ENCODE measurements at places on chromosomes 4 and X.

DNA sequence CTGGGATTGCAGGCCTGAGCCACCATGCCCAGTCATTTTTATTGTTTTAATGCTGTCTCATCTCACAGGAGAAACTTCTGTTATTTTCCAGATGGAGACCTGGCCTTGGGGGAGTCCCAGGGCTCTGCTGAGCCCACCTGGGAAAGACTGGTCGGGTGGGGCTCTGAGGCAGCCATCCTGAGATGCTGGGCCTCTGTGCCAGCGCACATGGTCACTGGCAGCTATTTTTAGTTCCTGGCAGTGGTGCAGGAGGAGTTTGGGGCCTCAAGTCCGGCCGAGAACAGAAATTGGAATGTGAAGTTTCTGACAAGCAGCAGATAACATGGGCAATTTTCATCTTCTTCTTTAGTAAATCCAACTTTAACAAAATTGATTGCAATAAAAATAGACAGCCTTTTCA is 44.5 kb downstream of the SORCS2 start:
- no peak for DNase-seq

GRCh38 chr4:143736861-143737260 is 36.4 kb upstream of the FREM3 start:
- no peak for DNase-seq

DNA sequence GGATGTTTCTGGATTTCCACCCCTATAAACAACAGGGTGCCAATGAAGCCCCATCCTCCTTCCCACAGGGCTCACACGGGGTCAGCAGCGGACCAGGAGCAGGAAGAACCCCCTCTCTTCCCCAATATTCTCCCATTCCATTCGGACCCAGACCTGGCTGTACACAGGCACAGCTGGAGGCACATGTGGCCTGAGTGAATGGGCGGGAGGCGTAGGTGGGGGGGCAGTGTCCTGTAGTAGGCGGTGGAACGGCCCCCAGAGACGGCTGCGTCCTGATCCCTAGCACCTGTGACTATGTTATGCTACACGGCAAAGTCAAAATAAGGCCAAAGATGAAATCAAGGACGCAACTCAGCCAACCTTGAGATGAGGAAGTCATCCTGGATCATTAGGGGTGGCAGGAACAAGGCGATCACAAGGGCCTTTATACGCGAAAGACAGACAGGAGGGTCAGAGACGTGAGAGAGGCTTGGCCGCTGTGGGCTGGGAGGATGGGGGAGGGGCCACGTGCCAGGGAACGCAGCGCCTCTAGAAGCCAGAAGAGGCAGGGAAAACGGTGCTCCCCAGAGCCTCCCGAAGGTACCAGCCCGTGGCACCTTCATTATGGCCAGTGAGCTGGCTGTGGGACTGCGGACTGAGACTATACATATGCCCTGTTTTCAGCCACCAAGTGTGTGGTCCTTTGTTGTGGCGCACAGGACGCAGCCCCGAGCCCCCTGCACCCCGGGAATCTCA is 75.6 kb downstream of the WFS1 start:
- no peak for DNase-seq

DNA sequence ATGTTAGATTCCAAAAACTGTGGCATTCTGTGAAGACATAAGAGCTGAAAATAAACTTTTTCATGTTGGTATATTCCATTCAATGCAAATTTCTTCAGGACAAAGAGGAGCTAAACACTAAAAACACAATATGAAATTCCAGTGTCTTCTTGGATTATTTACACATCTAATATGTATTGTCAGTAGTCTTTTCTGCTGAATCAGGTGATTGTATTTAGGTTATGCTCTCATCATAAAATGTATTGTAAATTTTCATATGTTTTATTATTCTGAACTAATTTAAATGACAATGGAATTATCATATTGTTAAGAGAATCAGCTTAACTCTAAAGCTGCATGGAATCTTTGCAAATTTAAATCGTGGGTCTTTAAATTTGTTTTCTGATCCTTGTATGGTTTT is 526.7 kb downstream of the PDHA2 start:
- no peak for DNase-seq

- DNase-seq: no peak
These were observed 34.0 kb downstream of the LHFPL1 start for GRCh38 chrX:112645774-112646173.

- DNase-seq: no peak
These were observed 660.5 kb upstream of the SPANXN1 start for GRCh38 chrX:144586756-144587155.

- DNase-seq: no peak
These were observed 81.2 kb downstream of the SHROOM3 start for GRCh38 chr4:76515975-76516843.

- DNase-seq: no peak
These were observed 129.4 kb downstream of the CNKSR2 start for GRCh38 chrX:21503593-21503992.

- no peak for DNase-seq
These were observed 218.6 kb downstream of the PRDM5 start for GRCh38 chr4:120703908-120704307.

- no peak for DNase-seq
These were observed 226.7 kb downstream of the SNCA start for GRCh38 chr4:89610236-89610635.

- no peak for DNase-seq
These were observed 862 bp upstream of the CENPU start for GRCh38 chr4:184734758-184735157.

GRCh38 chr4:11603591-11604194 is 175.0 kb upstream of the HS3ST1 start:
- DNase-seq: no peak

DNA sequence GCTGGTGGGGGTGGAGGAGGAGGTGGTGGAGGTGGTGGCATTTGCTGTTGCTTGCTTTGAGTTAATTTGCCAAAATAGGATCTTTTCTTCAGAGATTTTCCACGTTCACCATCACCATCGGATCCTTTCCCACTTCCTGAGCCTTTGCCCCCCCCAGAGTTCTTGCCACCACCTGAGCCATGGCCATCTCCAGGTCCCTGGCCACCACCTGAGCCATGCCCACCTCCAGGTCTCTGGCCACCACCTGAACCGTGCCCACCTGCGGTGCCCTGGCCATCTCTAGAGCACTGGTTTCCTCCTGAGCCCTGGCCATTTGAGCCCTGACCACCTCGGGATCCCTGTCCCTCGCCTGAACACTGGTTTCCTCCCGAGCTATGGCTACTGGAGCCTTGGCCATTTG is 1.9 kb downstream of the IRS4 start:
- DNase-seq: no peak

DNA sequence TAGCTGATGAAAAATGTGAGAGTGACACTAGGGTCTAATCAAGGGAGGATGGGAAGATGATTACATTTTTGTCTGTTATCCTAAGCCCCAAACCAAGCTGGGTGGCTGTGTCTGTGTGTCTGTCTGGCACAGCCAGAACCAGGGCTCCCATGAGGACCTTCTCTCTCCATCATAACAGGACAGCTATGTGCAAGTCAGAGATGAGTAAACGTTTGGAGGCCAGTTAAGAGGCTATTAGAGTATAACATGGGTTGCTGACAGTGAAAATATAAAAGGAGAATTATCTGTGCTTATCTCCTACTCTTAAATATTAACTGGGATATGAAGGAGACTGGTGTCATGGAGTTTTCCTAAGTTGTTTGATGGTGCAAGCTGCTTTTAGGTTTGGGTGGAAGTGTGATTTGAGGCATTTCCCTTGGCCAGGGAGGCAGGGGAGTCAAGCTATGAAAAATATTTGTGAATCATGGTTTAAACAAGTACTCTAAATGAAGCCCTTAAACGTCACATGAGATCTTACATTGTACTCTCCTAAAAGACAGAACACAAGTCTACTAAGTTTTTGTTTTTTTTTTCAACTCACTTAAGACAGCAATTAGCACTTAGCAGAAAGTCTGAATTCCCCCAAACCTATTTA is 156.2 kb downstream of the ENOX2 start:
- DNase-seq: no peak

GRCh38 chrX:151396042-151396824 is 773 bp upstream of the VMA21 start:
- DNase-seq: peak; percentile 17

- no peak for DNase-seq
These were observed 246.2 kb downstream of the ASMT start for GRCh38 chrX:1860936-1861594.

GRCh38 chrX:118574666-118575065 is 79.1 kb downstream of the DOCK11 start:
- no peak for DNase-seq

DNA sequence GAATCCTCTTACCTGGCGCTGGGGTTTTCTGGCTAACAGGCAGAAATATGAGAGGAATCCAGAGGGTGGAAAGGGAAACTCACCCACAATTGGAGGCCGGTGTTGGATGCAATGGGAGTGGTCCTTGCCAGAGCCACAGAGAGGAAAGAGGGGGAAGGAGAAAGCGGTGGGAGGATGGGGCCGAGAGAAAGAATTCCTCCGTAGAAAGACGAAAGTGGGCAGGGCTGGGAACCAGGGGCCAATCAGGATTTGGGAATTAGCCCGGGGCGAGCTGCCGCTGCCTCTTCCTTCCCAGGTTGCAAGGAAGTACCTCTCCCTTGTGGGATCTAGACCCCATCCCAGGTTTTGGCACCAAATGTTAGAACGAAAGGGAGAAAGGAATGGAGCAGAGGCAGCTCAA is 83.1 kb upstream of the SPIN4 start:
- no peak for DNase-seq

GRCh38 chr4:54277691-54278090 is 48.6 kb downstream of the PDGFRA start:
- no peak for DNase-seq

DNA sequence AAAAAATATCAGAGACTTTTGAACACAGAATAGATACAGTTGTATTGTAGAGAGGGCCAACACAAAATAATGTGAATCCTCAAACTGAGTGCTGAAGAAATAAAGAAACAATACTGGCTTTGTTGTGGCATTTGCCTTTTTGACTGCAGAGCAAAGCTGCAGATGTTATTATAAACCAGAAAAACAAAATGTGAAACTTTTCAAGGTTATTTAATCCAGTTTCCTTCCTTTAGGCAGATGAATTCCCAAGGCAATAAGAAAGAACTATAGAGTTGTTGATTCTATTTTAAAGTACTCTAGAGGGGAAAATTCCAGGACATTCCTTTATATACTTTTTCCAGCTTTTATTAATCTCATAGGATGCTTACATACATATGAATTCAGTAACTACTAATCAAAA is 186.8 kb downstream of the NDST4 start:
- no peak for DNase-seq

DNA sequence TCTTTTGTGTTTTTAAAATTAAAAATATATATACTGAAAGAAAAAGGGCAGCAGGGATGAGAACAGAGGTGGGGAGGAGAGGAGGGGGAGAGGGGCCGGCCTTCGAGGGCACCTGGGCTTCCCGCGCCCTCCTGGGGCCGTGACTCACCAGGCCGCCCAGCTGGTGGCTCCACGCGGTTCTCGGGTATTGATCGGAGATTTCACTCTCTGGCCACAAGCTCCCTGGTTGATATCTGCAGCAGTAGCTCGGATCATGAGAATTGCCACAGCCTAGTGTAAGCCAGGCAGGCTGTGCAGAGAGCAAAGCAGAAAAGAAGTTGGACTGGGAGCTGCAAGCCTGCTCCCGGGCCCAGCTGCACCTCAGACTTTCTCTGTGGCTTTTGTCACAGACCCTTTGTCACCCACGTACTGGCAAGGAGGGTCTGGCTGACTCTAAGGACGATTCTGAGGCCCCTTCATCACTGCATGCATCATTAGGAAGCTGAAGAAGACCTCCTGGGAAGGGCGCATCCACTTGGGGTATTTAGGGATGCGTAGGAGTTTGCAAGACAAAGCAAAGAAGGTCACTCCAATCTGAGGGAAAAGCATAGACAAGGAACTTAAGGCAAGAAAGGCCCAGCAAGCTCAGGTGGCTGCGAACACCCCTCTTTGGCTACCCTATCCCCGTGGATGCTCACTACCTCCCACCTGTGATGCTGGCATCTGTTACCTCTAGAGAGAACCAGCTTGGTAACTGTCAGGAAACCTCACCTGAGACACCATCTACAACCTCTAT is 71.7 kb downstream of the CPZ start:
- no peak for DNase-seq

DNA sequence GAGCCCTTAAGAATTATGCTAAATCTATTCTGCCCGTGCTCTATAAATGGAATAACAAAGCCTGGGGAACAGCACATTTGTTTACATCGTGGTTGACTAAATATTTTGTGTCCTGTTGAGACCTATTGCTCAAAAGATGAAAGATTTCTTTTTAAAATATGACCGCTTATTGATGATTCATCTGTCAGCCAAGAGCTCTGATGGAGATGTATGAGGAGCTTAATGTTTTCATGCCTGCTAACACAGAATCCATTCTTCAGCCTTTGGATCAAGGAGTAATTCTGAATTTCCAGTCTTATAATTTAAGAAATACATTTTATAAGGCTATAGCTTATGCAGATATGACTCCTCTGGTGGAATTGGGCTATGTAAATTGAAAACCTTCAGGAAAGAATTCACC is 271.3 kb upstream of the FAT4 start:
- DNase-seq: no peak
